Foreskin keratinocyte (primary cell): ENCODE measurements at places on chromosomes 6 and 20.

DNA sequence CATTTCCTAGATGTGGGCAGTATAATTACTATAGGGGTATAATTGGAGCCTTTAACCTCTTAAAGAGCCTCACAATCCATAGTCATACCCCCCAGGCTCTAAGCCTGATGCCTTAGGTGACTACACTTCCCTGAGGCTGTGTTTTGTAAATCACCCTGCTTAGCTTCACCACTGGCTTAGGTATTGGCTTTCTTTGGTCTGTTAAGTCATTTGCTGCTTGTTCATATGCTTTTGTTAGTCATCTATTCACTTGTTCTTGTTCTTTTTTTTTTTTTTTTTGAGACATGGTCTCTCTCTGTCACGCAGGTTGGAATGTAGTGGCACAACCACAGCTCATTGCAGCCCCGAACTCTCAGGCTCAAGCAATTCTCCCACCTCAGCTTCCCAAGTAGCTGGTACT is 26.7 kb downstream of the KAT14 start:
- peak; percentile 89 for DNase-seq

GRCh38 chr6:126261792-126262421 is 78.0 kb upstream of the CENPW start:
- DNase-seq = no peak

- DNase-seq = no peak
Measured at GRCh38 chr20:17504066-17504897, 26.9 kb downstream of the BFSP1 start.

GRCh38 chr6:83125425-83125824 is 58.0 kb downstream of the DOP1A start:
- DNase-seq = no peak

DNA sequence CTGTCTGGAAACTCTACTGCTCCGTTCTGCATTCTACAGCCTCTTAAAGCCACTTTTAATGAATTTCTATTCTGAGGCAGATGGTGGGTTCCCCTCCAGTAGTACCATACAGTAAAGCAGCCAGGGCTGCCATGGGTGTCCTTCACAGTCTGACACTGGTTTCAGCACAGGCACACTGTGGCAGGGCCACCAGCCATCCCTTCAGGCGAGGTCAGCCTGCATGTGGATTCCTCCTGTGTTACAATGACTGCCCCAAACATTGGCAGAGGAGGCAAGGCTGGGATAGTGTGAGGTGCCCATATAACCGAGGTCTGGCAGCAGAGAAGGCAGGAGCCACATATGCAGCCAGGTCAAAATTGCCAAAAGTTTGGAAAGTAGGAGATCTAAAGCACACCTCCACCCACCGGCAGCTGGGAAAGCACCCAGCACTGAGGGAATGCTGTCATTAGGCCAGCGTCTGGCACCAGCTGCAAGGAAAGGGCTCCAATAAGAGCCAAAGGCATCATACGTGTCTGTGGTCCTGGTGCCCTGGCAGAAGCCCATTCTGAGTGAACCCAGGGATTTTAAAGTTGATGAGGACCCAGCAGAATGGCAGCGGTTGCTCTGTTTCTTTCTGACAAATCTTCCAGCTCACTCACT is 24.0 kb downstream of the STK35 start:
- no peak for DNase-seq

DNA sequence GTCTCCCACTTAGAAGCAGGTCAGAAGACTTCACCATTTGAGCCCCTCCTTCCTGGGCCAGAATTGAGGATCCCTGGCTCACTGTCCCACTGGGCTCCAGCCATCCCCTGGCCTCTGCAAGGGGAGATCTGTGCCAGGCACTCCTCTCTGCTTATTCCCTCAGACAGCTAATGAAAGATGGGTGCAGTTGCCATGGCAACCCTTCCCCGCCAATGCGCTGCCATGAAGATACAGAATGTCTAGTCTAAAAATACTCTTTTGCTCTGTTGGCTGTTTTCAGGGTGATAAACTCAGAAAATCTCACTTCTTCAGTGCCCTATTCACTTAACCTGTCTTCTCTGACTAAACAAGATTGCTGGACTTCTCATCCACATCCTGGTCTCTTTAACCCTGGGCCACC is 13.6 kb upstream of the TTLL2 start:
- no peak for DNase-seq

- no peak for DNase-seq
Measured at GRCh38 chr6:25175681-25176080, 103.5 kb upstream of the CARMIL1 start.
